ENCODE measurements at places on chromosomes 5 and 9. TPM values are rescaled to one million over a fixed set of nuclear protein-coding genes. Genes with fewer than 3 reads are reported as not detected.

The GFI1B gene
- not detected for total RNA-seq

The GPX8 gene
- 64.4 TPM for total RNA-seq

The ARHGEF39 gene
- 12.4 TPM for total RNA-seq

The SEMA4D gene
- 2.3 TPM for total RNA-seq

The RETREG1 gene
- total RNA-seq = not detected

The SHISAL2B gene
- 5.1 TPM for total RNA-seq

The SUSD3 gene
- total RNA-seq = not detected

The WDR38 gene
- 0.62 TPM for total RNA-seq

The SPATA31E1 gene
- total RNA-seq = not detected

The F2RL2 gene
- total RNA-seq = 260 TPM

The KLF9 gene
- 12.3 TPM for total RNA-seq

The BRINP1 gene
- total RNA-seq = not detected

The ZNF367 gene
- 10.7 TPM for total RNA-seq

The TMEM141 gene
- 107 TPM for total RNA-seq

The PCDH12 gene
- not detected for total RNA-seq

The SNX30 gene
- total RNA-seq = 11.9 TPM

The CCDC152 gene
- not detected for total RNA-seq

The ROPN1L gene
- 4.0 TPM for total RNA-seq

The CTXN3 gene
- total RNA-seq = not detected

The PLAC8L1 gene
- total RNA-seq = not detected

The ADAMTS16 gene
- total RNA-seq = not detected

The FOXD4L5 gene
- total RNA-seq = not detected

The CAMK4 gene
- not detected for total RNA-seq

The FBP1 gene
- total RNA-seq = 0.49 TPM

The LHX2 gene
- 31.6 TPM for total RNA-seq

The CNTFR gene
- 0.78 TPM for total RNA-seq

The UBE2QL1 gene
- not detected for total RNA-seq

The RGS7BP gene
- total RNA-seq = not detected

The PFN3 gene
- not detected for total RNA-seq

The GSN gene
- 366 TPM for total RNA-seq

The SV2C gene
- total RNA-seq = 0.43 TPM

The PCDHGB7 gene
- total RNA-seq = not detected

The STK10 gene
- total RNA-seq = 17.0 TPM

The HRH2 gene
- total RNA-seq = not detected

The NEUROG1 gene
- not detected for total RNA-seq

The FAM200C gene
- total RNA-seq = 4.9 TPM

The DIPK1B gene
- 69.9 TPM for total RNA-seq

The UGT3A1 gene
- total RNA-seq = not detected

The LRRC19 gene
- not detected for total RNA-seq

The CD180 gene
- not detected for total RNA-seq

The ESM1 gene
- not detected for total RNA-seq

The TRMO gene
- total RNA-seq = 15.6 TPM

The DAP gene
- 14.7 TPM for total RNA-seq

The NR5A1 gene
- 0.54 TPM for total RNA-seq

Measured in G401 (cell line).